Naive thymus-derived CD4-positive, alpha-beta T cell (primary cell): ENCODE measurements at places on chromosomes 6 and 20. TPM values are rescaled to one million over a fixed set of nuclear protein-coding genes. Genes with fewer than 3 reads are reported as not detected.

DNA sequence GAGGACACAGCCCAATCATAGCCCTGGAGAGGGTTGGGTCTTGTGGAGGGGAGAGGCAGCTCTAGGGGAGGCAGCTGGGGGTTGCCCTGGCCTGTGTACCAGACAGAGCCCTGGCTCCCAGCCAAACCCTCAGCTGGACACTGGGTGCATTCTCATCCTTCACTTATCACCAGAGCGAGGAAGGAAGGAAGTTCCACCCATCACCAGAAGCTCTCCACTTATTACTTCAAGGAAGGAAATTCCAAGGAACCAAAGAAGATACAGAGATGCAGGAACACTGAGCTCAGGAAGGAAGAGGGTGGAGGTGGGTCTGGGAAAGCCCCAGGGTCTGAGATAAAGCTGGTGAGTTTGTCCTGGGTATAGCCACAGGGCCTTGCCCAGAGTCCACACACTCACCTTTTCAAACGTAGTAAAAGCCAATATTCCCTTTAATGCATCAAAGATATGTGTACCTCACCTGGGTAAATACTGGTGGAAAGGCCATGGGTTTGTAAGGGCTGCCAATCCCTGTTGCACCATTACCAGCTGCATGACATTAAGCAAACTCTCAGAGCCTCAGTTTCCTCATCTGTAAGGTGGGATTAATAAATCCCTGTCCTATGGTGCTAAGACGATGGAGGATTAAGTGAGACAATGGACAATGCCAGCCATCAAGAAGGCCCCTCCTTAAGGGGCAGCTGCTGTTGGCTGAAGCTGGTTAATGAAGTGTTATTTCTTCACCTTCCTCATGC is 109.7 kb upstream of the NAA20 start:
- no peak for DNase-seq
- H3K27me3 ChIP-seq: no peaks in the 10 kb centered on the region
- H3K36me3 ChIP-seq: no peaks in the 10 kb centered on the region
- H3K4me3 ChIP-seq: no peak overlapping the region

GRCh38 chr6:47836046-47836445 is 54.2 kb downstream of the OPN5 start:
- H3K4me3 ChIP-seq: no peak overlapping the region
- H3K36me3 ChIP-seq: no peaks in the 10 kb centered on the region
- no peak for DNase-seq
- H3K4me1 ChIP-seq: no peaks in the 10 kb centered on the region
- no peak overlapping the region for H3K27ac ChIP-seq
- H3K27me3 ChIP-seq: no peaks in the 10 kb centered on the region

- H3K27me3 ChIP-seq: no peaks in the 10 kb centered on the region
- no peak overlapping the region for H3K4me3 ChIP-seq
These were observed 621.2 kb upstream of the EYS start for GRCh38 chr6:66328200-66328599.

The SLPI gene
- not detected for total RNA-seq

The SLC29A1 gene
- 0.86 TPM for total RNA-seq

The FLRT3 gene
- not detected in 2 replicates for total RNA-seq

The DEFB127 gene
- total RNA-seq: not detected
